ENCODE measurements at places on chromosomes 3 and 15. TPM values are rescaled to one million over a fixed set of nuclear protein-coding genes. Genes with fewer than 3 reads are reported as not detected.

- no peak for DNase-seq
- no peak overlapping the region for H3K27ac ChIP-seq
- H3K4me3 ChIP-seq = no peak overlapping the region
- no peaks in the 10 kb centered on the region for H3K27me3 ChIP-seq
Observed at GRCh38 chr3:23720059-23720458, 85.7 kb upstream of the UBE2E1 start.

DNA sequence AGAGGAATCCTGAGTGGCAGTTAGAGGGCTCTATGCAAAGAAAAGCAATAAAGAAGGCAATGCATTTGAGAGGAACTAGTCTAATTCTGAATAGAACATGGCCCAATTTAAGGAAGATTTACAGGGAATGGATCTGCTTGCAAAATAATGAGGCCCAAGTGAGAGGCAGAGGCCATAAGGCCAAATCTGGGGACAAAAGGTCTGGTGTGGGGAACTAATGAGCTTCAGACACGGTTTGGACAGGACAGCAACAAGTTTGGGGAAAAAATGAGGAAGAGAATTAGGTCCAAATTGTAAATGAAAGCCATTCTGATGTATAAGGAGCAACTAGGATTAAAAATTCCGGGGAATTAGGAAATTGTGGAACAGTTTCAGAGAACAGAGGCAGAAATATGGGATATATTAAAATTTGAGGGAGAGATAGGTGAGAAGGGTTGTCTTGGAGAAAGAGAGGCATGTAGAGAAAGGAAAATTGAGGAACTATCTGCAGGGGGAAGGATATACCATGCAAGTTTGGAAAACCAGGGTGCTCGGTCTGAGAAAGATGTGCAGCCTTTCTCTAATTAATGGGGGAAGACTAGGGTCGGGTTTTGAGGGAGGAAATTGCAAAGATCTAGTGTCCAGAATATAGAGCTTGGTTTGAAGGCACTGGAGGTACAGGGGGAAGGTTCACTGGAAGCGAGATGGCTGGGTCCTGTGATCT, 73.8 kb downstream of the RBPMS2 start:
- peaks cover 6% of the 10 kb centered on the region for H3K36me3 ChIP-seq
- H3K4me1 ChIP-seq = peaks cover 56% of the 10 kb centered on the region
- H3K27me3 ChIP-seq = no peaks in the 10 kb centered on the region
- no peak for DNase-seq
- H3K27ac ChIP-seq = peak overlapping the region; percentile 92
- H3K4me3 ChIP-seq = peak overlapping the region; percentile 83

GRCh38 chr3:63862804-63863149, 828 bp downstream of the THOC7 start:
- H3K27ac ChIP-seq = no peak overlapping the region
- peaks cover 15% of the 10 kb centered on the region for H3K4me1 ChIP-seq
- DNase-seq = no peak

DNA sequence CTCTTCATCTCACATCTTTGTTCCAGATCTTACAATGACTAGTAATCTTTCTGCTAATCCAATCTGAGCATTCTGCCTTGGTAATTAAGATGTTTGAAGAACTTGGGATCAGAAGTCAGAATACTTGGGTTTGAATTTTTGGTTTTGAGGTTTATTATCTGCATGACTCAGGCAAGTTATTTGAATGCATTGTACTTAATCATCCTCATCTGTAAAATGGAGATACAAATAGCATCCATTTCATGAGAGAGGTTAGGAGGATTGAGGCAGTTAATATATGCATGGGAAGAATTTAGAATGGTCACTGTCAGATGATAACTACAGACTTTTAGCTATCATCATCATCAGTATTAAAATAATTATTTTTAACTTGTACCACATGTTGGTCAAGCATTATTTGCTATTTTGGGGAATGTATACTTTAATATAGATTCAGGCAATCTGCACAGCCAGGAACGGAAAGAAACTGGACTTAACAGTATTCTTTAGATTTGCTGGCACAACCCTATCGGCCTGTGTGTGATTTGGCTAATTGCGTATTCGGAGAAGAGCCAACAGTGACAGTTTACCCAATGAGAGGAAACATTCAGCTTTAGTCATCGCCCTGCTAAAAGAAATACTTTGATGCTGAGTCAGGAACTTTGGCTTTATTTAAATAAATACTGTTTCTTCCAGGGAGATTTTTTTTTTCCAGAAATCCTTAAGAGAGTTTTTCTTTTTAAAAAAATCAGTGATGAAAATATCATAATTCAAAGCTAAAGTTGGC, 600.0 kb downstream of the ROBO1 start:
- H3K27ac ChIP-seq = no peak overlapping the region
- peak; percentile 97 for DNase-seq
- H3K36me3 ChIP-seq = no peaks in the 10 kb centered on the region
- no peak overlapping the region for H3K4me3 ChIP-seq
- H3K27me3 ChIP-seq = no peaks in the 10 kb centered on the region

- no peak overlapping the region for H3K27ac ChIP-seq
- no peak for DNase-seq
- H3K4me3 ChIP-seq = no peak overlapping the region
- no peaks in the 10 kb centered on the region for H3K27me3 ChIP-seq
- H3K36me3 ChIP-seq = no peaks in the 10 kb centered on the region
Observed at GRCh38 chr3:101036213-101036618, 43.0 kb upstream of the ABI3BP start.

DNA sequence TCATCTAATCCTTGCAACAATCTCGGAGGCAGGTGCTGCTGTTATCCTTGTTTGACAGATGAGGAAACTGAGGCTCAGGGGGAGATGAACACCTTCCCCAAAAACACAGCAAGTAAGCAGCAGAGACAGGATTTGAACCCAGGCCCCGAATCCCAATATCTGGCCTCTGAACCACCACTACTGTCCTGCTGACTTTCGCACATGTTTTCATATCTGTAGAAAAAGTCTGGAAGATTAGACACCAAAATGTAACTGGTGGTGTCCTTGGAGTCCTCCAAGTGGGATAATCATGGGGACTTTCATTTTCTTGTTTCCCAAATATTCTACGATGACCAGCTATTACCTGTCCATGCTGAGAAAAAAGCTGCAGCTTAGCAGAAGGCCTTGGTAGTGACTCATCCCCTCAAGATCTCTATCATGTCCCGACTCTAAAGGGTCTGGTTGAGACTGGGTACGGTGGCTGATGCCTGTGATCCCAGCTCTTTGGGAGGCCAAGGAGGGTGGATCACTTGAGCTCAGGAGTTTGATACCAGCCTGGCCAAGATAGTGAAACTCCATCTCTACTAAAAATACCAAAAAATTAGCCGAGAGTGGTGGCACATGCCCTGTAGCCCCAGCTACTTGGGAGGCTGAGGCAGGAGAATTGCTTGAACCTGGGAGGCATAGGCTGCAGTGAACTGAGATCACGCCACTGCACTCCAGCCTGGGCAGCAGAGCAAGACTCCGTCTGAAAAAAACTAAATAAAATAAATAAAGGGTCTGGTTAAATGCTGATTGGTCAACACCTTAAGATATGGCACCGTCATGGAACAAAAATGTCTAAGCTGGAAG, 8.6 kb downstream of the IRAK2 start:
- no peaks in the 10 kb centered on the region for H3K4me1 ChIP-seq
- no peaks in the 10 kb centered on the region for H3K27me3 ChIP-seq
- DNase-seq = no peak
- no peaks in the 10 kb centered on the region for H3K36me3 ChIP-seq

DNA sequence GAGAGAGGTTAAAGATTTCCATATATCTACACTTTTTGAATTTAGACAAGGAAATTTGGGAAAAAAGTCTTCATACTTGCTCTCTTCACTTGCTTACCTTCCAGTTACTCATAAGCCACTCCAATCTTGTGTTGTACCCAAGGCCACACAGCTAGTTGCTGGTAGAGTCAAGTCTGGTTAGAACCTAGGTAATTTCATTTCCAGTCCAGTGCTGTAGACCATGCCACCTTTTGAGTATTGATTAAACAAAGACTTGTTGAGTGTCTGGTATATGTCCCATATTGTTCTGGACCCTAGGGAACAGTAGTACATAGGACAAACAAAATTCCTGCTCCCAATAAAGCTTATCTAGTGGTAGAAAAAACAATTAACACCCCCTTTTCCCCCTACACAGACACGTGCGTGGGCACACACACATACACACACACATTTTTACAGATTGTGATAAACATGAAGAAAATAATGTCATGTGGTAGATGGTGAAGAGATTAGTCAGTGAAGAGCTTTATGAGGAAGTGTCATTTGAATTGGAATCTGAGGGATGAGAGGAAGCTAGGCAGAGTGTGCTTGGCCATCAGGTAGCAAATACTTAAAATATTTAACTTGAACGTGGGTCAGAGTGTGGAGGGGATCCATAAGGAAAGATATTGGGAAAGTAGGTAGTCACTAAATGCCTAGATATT, 2.1 kb downstream of the CMC1 start:
- H3K27me3 ChIP-seq = no peaks in the 10 kb centered on the region
- H3K36me3 ChIP-seq = no peaks in the 10 kb centered on the region
- no peak overlapping the region for H3K27ac ChIP-seq

- H3K4me1 ChIP-seq = peaks cover 19% of the 10 kb centered on the region
- H3K4me3 ChIP-seq = no peak overlapping the region
Observed at GRCh38 chr3:123126653-123127052, 59.8 kb downstream of the PDIA5 start.

DNA sequence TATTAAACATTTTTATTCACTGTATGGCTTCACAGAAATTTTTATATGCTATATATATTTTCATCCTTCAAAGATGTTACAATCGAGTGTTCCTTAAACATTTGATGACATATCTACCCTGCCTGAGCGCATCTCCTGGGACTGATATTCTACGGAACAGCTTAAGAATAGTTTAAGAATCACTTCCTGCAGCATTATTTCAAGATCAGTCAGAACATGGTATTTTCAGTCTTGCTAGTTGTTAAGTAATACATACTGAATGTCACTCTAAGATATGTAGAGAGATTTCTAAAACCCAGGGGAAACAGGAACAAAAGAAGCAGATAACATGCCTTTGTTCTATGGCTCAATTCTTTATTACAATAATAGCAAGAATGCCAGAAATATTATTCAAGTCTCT, 8.7 kb downstream of the COL8A1 start:
- H3K27ac ChIP-seq = no peak overlapping the region
- H3K36me3 ChIP-seq = no peaks in the 10 kb centered on the region
- peak; percentile 62 for DNase-seq

DNA sequence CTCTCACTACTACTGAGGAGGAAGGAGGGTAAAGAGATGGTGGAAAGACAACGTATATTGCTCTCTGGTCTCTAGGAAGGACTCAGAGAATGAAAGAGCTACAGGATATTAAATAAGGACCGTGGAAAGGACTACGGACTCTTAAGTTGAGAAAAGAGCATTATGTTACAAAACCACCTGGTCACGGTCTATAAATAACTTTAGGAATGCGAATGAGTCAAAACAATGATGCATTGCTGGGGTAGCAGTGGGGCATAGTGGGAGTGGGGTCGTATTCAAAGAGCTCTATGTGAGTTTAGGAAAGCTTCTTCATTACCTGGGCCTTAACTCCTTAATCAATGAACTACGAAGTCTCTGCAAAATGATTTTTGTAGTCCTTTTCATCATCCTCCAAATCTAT, 295.7 kb upstream of the SOX14 start:
- H3K4me3 ChIP-seq = no peak overlapping the region
- peak; percentile 8 for DNase-seq
- no peak overlapping the region for H3K27ac ChIP-seq
- H3K4me1 ChIP-seq = peaks cover 28% of the 10 kb centered on the region
- H3K36me3 ChIP-seq = no peaks in the 10 kb centered on the region

RLBP1 gene
- total RNA-seq = not detected

SLC15A2 gene
- total RNA-seq = 2.7 TPM
